ENCODE measurements at places on chromosomes 16 and 17.

DNA sequence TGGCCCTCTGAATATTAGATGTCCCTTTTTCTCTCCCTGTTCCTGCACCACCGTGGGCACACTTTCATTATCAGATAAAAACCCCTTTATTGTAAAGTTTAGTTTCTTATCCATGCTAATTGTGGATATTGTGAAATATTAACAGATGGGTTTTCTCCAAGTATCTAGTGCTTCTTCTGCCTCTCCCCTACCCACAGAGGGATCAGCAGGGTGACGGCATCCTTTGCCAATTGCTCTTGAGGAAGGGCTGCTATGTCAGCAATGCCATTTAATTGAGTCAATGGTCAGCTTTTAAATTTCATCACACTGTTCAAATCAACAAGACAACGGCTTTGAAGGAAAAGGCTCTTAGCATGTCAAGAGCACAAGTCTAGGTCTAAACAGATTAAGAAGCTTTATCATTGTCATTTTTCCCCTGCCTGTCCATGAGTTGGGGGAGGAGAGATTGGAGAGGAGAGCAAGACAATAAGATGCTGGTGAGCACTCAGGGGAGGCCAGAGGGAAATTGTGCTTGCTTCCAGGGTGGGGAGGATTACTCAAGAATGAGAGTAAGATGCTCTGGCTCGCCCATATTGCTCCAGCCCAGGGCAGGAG is 443.0 kb upstream of the CCL2 start:
- no peak for DNase-seq

- DNase-seq: peak; percentile 19
Measured at GRCh38 chr17:38598536-38598935, 7.2 kb downstream of the SRCIN1 start.

- no peak for DNase-seq
Measured at GRCh38 chr16:9248162-9248561, 156.7 kb downstream of the HAPSTR1 start.

DNA sequence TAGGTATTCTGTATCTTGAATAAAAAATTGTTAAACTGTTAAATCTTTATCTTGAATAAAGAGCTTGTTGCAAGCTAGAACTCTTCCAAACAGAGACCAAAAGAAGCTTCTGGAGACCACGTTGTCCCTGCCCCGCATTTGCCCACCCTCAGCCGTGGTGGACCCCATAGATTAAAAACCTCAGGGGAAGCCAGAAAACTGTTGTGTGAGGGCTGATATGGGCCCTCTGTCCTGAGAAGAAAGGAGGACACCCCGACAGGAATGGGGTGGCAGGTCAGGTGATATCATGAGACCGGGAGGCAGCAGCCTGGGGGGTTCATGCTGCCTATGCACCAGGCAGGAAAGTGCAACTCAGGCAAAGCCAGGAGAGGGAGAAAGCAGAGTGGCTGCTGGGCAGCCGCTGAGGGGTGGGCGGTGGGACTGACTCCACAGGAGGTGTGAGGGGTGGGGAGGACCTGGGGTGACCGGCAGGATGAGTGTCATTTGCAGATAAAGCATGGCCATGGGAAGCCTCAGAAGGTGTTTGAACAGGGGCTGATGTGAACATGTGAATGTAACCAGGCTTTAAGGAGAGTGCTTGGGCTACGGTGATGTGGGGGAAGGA is 147.8 kb downstream of the IRF8 start:
- no peak for DNase-seq

- DNase-seq: no peak
Measured at GRCh38 chr17:74971842-74972106, 785 bp downstream of the HID1 start.

DNA sequence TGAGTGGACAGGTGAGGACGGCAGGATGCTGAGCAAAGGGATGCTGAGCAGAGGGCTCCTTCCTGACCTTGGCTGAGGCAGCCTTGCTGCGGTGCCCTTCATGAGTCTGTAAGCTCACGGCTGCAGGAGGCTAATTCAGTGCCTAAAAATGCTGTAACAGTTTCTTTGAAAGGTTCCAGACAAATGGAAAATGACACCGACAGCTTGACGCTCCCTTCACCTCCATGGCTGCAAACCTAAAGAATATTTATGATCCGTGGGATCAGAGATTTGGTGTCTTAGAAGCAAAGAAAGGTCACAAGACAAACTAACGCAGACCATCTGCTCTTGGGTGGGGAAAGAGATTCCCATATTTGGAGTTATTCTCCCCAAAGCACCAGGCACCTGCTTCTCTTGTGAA is 28.0 kb downstream of the TOM1L2 start:
- no peak for DNase-seq

- DNase-seq: no peak
Measured at GRCh38 chr17:80710714-80711302, 166.2 kb downstream of the RPTOR start.

- no peak for DNase-seq
Measured at GRCh38 chr17:64028874-64029464, 8.5 kb upstream of the ICAM2 start.

GRCh38 chr16:72665701-72666100 is 382.2 kb downstream of the ZFHX3 start:
- DNase-seq: no peak

DNA sequence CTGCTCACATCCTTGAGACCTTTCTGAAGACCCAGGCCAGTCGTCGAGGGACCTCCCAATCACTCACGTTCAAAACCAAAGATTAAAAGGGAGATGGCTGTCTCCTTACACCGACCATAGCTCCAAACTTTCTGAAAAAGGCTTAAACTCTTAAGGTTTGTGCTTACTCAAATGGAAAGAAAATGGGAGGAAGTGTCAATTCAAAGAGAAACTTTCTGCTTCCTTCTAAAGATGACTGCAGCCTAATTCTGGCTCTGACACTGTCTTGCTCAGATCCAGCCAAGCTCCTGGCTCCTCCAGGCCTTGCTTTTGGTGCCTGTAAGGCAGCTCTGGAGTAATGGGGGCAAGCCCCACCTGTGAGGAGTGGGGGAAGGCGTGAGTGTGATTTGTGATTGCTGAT is 54.9 kb upstream of the WSB1 start:
- DNase-seq: no peak

- no peak for DNase-seq
Measured at GRCh38 chr16:17426451-17426850, 44.3 kb downstream of the XYLT1 start.

- DNase-seq: no peak
Measured at GRCh38 chr16:65959983-65960382, 406.5 kb upstream of the CDH5 start.

- DNase-seq: no peak
Measured at GRCh38 chr17:39674702-39675389, 6.6 kb downstream of the PNMT start.

DNA sequence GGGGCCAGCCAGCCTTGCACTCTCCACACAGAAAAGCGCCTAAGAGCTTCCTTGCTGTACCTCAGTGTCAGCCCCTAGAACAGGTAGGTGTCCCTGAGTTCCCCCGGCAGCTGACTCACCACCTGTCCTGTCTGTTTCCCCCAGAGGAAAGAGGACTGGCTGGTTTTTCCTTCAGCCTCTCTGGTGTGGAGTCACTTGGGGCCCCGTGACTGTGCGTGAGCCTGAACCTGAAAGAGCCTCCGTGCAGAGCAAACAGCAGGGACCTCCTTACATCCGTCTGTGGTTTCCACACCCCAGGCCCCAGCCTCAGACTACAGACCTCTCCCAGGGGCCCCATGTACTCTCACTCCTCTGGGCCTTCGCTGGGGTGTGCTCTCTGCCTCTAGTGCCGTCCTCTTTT is 87.8 kb downstream of the GNAO1 start:
- peak; percentile 10 for DNase-seq

Data from SIG-M5 (cell line).